CD4-positive, alpha-beta T cell treated with Interleukin-21 for 1 hour (primary cell): ENCODE measurements at places on chromosomes 2 and 18.

- peak; percentile 56 for DNase-seq
Measured at GRCh38 chr18:9103376-9103873, 926 bp downstream of the NDUFV2 start.

- DNase-seq = no peak
Measured at GRCh38 chr2:4873876-4874593, 818.1 kb upstream of the SOX11 start.

GRCh38 chr2:158204741-158205165 is 103.1 kb downstream of the UPP2 start:
- no peak for DNase-seq

- DNase-seq = peak; percentile 68
Measured at GRCh38 chr18:54269893-54270844, 852 bp downstream of the POLI start.

GRCh38 chr2:100877555-100877954 is 57.6 kb downstream of the NPAS2 start:
- no peak for DNase-seq

- DNase-seq = no peak
Measured at GRCh38 chr2:221495731-221496130, 76.4 kb downstream of the EPHA4 start.

DNA sequence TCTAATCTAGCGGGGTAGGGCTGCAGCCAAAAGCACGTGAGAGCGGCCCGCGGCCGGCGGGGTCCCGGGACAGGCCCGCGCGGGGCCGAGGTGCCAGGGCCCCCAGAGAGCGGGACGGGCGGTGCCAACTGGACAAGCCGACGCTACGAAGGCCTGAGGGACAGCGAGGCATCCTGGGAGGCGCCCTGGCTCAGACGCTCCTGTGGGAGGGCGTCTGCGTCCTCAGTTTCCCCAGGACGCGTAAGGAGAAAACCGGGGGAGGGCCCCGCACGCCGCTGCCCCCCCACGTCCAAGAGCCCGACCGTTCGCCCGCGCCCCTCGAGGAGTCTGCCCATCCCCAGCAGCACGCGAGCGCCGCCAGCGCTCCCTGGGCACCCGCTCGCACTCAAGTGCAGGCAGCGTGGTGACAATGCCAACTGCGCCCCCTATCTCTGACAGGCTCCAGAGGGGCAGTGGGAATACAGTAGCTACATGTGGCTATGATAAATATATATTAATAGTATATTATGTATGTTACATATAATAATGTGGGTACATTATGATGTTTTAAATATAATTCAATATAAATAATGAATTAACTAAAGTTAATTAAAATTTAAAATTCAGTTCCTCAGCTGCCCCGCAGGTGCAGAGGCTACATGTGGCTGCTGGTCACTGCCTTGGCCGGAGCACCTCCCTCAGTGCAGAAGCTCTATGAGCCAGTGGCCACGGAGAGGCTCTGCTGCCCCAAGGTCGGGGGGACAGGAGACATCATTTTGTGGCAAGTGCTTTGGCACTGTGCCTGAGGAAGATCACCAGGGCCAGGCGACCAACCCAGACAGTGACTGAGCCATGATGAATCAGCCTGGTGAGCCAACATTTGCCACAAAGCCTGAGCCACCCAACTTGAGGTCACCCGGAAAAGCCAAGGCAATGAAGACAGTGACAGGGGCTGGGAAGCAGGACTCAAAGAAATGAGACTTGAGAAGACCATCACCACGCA is 5.5 kb upstream of the SFT2D3 start:
- DNase-seq = peak; percentile 62
